ENCODE measurements at places on chromosomes 12 and 14. TPM values are rescaled to one million over a fixed set of nuclear protein-coding genes. Genes with fewer than 3 reads are reported as not detected.
A peak's percentile ranks its signal among the peaks of the same experiment; 100 is the strongest.

Gene SYNJ2BP
- 2.2 TPM for total RNA-seq

DNA sequence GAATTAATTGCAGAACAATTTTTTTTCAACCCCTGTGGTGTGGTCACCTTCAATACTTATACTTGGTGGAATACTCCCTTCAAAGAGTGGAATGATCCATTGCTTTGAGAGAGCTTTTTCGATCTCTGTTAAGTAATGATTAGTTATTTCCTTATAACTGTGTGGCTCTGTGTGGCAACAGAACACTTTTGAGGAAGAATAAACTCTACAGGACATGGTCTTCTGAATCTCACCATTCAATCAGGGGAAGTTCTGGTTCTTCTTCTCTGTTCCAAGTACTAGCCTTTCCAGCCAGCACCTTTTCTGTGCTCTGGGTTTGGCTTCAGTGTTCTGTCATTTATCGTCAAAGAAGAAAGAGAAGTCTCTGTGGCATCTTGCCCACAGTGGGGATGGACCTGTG lies 369.2 kb downstream of the ZFP36L1 start:
- H3K27me3 ChIP-seq = no peaks in the 10 kb centered on the region
- H3K4me3 ChIP-seq = no peak overlapping the region
- no peak for DNase-seq

DNA sequence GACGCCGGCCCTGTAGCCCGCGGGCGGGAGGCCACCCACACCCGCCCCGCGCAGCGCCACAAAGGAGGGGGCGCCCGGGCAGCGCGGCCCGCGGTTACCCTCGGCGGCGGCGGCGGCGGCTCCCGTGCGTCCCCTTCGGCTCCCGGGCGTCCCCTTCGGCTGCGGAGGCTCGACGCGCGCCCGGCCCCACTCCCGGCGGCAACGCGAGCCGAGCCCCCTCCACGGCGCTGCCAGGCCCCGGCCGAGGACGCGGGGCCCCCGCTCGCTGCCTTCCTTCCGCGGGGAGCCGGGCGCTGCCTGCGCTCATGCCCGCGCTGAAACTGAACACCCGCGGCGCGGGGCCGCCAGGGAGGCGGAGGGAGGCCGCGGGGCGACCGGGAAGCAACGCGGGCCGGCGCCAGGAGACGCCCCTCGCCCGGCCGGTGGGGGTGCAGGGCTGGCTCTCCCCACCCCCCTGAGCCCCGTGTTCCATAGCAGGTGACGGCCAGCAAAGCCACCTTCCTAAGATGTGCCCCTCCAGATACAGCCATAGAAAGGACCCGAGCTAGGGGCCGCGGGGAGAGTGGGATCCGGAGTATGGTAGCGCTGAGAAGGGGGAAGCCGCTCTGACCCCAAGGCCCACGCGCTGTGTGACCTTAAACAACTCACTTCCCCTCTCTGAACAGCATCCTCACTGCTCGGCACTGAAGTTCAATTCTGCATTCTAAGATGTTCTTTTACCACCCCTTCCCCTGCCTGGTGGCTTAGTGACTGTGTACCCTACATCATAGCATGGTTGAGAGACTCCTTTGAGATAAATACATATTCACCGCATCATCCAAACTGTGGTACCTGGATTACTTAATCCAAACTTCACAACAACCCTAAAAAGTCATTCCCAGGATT lies 42.8 kb downstream of the KDM2B start:
- peaks cover 10% of the 10 kb centered on the region for H3K36me3 ChIP-seq
- DNase-seq = peak; percentile 11
- peaks cover 37% of the 10 kb centered on the region for H3K4me1 ChIP-seq
- H3K27me3 ChIP-seq = peaks cover 4% of the 10 kb centered on the region

- no peaks in the 10 kb centered on the region for H3K36me3 ChIP-seq
- peaks cover 7% of the 10 kb centered on the region for H3K4me1 ChIP-seq
- H3K27ac ChIP-seq = no peak overlapping the region
- DNase-seq = no peak
- peaks cover 10% of the 10 kb centered on the region for H3K27me3 ChIP-seq
Observed at GRCh38 chr12:103848143-103848542, 7.1 kb upstream of the NT5DC3 start.

DNA sequence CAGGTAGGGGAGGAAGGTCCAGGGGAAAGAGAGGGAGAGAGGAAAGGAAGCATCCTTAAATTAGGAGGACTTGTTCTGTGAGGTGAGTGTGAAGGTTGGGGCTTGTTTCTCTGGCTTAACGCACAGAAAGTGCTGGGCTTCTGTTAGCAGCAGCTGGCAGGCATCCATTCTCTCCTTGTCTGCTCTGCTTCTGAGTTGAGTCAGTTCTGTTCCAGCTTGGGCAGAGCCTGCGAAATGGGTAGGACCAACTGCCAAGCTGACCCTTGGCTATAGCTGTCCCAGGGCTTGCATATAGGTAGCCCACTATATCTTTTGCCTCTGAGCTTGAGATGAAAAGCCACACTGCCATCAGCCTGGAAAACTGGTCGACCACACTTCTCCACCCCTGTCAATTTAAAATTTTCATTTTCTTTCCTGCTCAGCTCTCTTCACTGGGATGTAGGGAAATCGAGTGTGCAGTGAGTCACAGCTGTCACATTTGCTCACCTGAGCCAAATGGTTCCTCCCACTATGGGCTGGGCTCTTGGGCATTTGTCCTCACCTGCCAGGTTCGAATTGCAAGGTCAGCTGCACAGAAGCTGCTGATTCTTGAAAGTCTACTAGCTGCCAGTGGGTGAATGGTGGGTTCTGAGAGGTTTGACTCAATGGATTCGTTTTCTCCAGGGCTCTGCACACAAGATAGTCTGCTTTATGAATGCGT lies 256.4 kb upstream of the PWP1 start:
- no peak overlapping the region for H3K27ac ChIP-seq
- peaks cover 13% of the 10 kb centered on the region for H3K4me1 ChIP-seq
- H3K4me3 ChIP-seq = no peak overlapping the region

Gene OAS1
- total RNA-seq = 24.2 TPM
